Esophagus squamous epithelium (tissue), 5 donors: ENCODE measurements at places on chromosomes 13 and 19.
A peak's percentile ranks its signal among the peaks of the same experiment; 100 is the strongest.

GRCh38 chr19:36140304-36141038 lies 605 bp downstream of the CAPNS1 start:
- no peak for DNase-seq

DNA sequence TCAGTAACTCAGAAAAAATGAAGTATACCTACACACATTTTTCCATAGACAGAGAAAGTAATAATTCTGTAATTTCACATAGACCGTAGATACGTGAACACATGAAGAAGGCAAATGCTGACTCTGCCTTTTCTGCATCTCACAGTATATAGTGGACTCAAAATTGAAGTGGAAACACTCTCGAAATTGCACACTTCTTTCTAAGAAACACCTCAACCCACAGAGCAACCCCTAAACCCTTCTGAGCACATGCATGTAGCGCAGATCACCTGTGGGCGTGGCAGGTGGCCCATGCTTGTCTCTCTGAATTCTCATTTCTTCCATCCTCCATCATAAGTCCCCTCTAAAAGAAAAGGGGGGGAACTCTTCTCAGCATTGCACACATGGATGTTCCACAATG lies 34.7 kb downstream of the COL4A1 start:
- no peak for DNase-seq

DNA sequence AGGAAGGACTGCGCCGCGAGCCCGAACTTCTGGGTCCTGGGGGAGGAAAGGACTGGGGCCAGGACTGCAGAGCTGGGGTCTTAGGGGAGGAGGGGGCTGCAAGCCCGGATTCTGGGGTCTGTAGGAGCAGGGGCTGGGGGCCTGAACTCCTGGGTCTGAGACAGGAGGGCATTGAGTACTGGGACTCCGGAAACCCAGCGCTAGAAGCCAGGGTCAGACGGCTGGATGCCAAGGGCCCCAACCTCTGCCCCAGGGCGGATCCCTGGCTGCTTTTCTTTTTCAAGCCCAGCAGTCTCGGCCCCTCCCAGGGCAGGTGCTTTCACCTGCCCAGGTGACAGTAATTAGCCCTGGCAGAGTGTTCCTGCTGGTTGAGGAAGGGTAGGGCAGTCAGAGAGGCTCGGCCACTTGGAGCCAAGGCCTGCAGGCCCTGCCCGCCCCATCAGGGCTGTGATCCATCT lies 2.3 kb downstream of the MYH14 start:
- no peak for DNase-seq

- no peak for DNase-seq
These were observed 222.4 kb upstream of the PCDH17 start for GRCh38 chr13:57409121-57409520.

GRCh38 chr19:1942078-1942933 lies 1.3 kb downstream of the CSNK1G2 start:
- DNase-seq, result peak; percentile 37

GRCh38 chr13:79648191-79648590 lies 167.2 kb downstream of the NDFIP2 start:
- no peak for DNase-seq

GRCh38 chr13:19782049-19782726 lies 557 bp downstream of the PSPC1 start:
- no peak for DNase-seq

DNA sequence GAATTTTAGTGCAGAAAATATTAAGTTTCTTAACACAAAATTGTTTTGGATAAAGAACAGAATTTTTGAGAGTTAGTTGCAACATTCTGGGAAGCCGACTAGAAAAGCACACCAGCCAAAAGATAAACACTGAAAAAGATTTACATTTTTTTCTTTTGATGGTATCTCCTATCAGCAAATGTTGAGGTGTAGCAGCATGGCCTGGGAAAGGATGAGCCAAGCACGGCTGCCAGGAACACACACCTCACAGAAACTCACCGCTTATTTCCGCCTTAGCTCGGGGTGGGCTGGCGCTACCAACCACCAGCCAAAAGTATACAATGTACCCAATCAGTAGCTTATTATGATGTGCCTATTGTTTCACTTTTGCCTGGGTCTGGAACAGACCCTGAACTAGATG lies 134.7 kb downstream of the MIPEP start:
- DNase-seq, result no peak

GRCh38 chr19:16094360-16095070 lies 17.2 kb upstream of the RAB8A start:
- no peak for DNase-seq

GRCh38 chr13:41458761-41459431 lies 1.5 kb downstream of the RGCC start:
- DNase-seq, result peak; percentile 5

DNA sequence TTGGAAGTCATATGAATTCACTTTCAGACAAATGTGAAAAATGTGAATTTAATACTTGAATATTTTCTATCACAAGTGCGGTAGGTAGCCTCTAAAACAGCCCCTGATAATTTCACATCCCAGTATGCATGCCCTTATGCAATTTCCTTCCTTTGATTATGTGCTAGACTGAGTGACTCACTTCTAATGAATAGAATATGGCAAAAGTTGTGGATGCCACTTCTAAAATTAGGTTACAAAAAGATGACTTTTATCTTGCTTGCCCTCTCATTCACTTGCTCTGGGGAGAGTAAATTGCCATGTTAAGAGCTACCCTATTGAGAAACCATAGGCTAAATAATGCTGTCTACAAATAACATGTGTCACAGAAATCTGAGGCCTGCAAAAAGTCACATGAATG lies 402.5 kb upstream of the PCDH9 start:
- DNase-seq, result no peak

- DNase-seq, result no peak
These were observed 23.9 kb upstream of the SPART start for GRCh38 chr13:36370108-36370429.

- DNase-seq, result no peak
These were observed 86.5 kb upstream of the FBXL3 start for GRCh38 chr13:77113496-77113895.

DNA sequence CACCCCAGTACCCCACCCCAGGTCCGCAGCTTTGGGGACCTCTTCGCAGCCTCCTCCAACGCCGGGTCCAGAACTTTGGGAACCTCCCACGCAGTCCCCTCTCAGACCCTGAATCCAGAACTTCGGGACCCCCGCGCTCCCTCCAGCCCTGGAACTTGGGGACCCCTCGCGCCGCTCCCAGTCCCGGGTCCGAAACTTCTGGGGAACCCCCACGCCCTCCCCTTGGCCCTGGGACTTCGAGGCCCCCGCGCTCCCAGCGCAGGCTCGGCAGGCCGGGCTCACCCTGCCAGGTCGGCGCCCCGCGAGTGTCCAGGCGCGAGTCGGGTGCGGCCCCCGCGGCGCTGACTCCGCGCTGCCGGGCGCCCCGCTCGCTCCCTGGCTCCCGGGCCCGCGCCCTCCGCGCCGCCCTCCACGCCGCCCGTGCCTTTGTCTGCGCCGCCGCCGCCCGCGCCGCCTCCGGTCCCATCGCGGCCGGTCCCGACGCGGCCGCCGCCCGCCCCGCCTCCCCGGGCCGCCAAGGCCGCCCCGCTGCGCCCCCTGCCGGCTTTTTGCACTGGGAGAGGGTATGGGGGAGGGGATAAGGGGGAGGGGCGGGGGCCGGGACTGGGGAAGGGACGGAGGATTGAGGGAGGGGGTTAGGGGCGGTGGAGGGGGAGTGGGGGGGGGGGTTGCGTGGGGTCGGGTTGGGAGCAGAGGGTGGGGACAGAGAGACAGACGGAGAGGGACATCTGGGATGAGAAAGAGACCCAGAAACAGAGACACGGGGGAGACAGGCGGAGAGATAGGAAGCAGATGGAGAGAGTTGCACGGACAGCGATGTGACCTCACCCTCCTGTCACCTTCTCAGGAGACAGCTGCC lies at the start of gene HOMER3:
HOMER3 (minus strand) TSS at position 449 of the 859 bp plus-strand sequence. CDS start 2,235 bp downstream, outside the sequence.
- no peak for DNase-seq

GRCh38 chr19:34220472-34221063 lies 33.8 kb upstream of the GARRE1 start:
- DNase-seq, result no peak

DNA sequence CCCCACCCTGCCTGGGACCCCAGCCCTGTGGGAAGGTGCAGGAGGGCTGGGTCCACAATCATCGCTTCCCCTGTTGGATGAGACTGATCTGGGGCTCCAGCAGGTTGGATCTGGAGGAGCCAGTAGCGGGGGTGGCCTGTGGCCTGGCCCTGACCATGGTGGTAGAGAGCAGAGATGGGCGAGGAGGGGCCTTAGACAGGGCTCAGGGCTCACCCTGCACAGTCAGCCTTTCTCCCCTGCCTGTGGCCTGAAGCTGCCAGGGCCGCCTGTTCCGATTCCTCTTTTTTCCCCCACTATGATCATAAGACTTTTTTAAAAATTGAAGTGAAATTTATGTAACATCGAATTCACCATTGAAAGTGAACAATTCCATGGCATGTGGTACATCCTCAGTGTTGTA lies 18.2 kb downstream of the SIN3B start:
- DNase-seq, result no peak

DNA sequence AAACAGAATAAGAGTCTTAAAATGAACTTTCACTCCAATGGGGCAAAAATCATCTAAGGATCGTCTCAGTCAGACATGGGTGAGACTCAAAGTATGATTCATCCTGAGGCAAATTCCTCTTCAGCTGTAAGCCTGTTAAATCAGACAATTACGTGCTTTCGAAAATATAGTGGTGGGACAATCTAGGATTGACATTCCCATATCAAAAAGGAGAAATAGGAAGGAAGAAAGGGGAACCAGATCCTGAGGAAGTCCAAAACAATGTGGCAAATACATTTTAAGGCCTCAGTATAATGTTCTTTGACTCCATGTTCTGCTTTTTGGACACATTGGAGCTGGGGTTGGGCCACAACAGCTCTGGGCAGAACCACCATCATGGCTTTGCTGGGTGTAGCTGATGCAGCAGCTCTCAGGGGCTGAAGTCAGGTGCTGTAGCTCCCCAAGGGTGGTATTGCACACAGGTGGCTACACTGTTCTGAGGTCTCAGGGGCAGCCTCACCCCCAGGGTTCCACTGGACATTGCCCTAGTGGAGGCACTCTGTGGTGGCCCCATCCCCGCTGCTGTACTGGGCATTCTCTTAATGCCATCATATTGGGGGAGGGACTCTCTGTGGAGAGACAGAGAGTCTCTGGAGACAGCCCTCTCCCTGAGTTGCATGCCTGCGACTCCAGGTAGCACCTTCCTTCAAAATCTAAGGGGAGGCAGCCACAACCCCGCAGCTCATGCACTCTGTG lies 5.7 kb upstream of the FPR3 start:
- DNase-seq, result no peak

- no peak for DNase-seq
These were observed 106.8 kb upstream of the SPRY2 start for GRCh38 chr13:80447747-80448146.

DNA sequence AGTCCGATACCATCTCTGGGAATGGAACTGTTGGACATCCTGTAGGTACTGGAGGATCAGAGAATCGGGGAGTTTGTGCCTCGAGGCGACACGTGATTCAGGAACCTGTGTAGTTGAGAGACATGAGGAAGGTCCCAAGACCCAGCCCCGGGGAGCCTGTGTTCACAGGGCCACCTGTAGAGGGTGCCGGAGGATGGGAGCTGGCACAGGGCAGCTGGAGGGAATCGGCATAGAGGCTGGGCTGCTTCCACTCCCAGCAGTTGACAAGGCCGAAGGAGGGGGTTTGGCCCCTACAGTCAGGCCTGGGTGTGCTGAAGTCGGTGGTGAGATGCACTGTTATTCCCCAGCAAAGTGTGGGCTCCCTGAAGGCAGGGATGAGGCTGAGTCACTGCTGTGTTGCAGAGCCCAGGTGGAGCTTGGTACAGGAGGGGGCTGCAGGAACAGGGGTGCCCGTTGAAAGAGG lies 2.5 kb upstream of the ISYNA1 start:
- no peak for DNase-seq

DNA sequence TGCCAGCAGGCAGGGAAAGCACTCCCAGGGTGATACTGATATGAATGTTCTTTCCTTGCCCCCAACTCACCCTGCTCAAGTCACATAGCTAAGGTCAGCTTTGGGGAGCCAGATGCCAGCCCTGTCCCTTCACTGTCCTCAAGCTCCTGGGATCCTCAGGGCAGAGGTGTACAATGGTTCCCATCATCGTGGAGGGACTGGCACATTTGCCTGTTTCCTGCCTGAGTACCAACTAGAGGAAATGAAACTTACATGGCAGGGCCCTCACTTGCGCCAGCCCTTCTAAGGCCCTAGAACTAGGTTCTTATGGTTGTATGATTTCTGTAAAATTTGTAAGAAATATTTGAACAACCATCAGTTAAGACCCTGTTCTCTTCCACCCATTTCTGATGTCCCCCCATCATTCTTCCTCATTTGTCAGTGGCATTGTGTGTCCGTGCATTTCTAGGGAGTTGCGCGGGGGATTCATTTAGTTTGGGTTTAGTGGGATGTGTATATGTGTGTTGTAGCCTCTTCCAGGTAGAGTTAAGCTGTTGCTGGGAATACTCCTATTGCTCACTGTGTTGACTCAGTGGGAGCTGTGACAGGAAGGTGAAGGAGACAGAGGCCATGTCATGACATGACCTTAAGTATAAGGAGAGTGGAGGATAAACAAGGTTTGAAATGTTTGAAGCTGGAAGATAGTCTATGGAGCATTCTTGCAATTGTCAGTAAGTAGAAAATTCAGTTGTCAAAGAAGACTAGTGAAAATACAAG lies 41.3 kb upstream of the RCBTB2 start:
- DNase-seq, result no peak

DNA sequence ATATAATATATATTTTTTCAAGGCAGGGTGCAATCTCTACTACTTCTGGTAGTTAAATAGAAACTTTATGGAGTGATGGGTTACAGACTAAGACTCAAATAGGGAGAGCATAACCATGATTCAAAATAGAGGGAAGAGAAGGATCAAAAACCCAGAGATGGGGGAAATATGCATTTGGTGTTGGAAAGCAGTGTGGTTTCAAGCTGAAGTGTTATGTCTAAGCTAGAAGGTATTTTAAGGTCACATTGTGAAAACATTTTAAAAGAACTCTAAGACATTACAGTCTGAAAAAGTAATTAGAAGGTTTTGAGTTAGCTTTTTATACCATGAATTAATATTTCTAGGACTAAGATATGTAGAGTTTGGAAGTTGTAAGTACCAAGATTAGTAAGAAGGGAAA lies 2741.4 kb downstream of the PCDH9 start:
- no peak for DNase-seq

GRCh38 chr13:26425443-26426358 lies 131.8 kb upstream of the WASF3 start:
- no peak for DNase-seq

GRCh38 chr19:57363688-57364181 lies 384 bp downstream of the TRAPPC2B start:
- no peak for DNase-seq

DNA sequence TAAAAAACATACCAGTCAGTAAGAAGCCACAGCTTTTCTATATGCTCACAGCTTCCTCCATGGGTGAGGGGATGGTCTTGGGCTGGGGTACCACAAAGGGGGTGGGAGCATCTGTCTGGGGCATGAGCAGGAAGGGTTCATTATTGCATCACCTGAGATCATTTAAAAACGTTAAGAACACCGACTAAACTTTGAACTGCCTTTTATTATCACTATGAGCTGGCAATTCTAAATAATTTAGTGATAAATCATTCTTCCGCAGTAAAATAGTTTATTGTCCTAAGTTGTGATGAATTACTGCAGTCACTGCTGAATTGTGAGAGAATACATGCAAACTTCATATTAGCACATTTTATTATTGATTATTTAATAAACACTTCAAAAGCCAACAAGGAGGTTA lies 71.6 kb downstream of the KL start:
- DNase-seq, result no peak
